ENCODE measurements at places on chromosomes 16 and 17.

DNA sequence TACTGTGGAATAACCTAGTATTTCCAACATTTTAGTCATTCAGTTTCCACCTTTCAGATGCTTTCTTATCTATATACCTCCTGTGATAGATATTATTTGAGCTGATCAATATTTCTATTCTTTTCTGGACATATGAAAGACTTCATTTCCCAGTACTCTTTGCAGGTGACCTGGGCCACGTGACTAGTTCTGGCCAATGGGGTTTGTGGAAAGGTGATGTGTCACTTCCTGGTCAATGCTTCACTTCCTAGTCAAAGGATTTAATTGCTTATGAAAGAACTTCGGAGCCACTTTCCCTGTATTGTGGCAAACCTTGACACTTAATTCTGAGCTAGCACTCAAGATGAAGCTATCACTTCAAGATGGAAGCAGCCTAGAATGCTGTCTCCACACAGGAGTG is 248.9 kb upstream of the FOXF1 start:
- no peak for DNase-seq

DNA sequence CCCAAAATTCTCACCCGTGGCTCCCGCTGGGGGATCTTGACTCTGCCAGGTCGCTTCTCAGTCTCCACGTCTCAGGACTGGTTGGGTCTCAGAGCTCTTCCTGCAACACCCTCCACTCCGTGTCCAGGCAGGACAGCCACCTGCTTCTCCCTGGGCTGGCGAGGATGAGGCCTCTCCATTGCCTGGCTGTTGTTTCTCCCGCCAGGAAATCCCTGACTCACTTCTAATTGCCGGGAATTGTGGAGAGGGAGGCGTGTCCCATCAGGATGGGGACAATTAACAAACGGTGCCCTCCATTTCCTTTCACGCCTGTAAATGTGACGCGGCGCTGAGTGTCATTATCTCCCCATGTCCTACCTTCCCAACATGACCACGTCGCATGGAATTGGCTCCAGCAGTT is 204.5 kb downstream of the RBFOX3 start:
- no peak for DNase-seq

DNA sequence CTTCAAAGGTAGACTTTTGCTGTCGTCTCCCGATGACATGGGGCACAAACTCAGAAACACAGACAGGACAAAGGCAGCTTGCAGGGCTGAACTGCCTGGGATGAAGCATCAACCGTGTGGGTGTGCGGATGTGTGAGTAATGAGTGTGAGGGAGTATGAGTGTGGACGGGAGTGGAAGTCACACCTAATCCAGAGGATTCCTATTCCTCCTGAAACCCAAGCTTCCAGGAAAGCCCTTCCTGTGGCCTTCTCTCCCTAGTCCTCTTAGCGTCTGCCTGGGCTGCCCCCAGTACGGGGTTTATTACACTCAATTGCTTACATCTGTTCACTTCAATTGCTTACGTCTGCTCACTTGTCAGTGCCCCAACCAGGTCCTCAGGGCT is 2.3 kb upstream of the IL4R start:
- DNase-seq, result no peak

DNA sequence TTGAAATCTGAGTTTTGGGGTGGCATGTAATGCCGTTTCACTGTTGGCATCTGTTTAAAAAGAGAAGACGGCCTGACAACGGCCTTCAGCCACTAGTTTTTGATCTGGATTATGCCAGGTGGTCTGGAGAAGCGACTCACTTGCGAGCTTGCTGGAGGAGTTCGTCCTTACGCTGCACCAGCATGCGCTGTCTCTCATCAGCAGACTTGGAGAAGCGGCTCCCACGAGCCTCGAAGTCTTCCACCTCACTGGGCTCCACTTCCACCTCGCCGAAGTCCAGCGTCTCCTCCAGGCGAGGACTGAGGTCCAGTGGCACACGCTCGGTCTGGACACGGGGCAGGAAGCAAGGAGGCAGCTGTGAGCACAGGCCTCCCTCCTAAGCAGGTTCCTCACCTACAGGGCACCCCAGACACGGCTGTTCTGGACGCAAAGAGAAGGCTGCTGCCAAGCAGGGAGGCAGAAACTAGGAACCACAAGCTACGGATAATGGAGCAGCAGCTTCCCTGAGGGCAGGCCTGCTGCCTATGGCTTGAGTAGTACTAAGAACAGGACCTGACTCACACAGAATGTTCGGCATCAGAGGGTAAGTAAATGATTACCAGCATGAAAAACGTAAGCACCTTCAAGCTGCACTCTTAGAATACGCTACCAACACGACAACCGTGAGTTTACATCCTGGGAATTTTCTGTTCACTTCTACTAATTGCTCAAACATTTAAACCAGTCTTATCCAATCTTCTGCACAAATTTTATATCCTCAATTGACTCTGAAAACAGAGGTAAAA is 61.4 kb downstream of the AMFR start:
- DNase-seq, result no peak

- DNase-seq, result no peak
Observed at GRCh38 chr17:47981462-47981861, 10.5 kb downstream of the CDK5RAP3 start.
